Left lung (tissue), 14 donors: ENCODE measurements at places on chromosomes 2 and 18. TPM values are rescaled to one million over a fixed set of nuclear protein-coding genes. Genes with fewer than 3 reads are reported as not detected.

The ATP6V1C2 gene
- total RNA-seq: 0.10 TPM

DNA sequence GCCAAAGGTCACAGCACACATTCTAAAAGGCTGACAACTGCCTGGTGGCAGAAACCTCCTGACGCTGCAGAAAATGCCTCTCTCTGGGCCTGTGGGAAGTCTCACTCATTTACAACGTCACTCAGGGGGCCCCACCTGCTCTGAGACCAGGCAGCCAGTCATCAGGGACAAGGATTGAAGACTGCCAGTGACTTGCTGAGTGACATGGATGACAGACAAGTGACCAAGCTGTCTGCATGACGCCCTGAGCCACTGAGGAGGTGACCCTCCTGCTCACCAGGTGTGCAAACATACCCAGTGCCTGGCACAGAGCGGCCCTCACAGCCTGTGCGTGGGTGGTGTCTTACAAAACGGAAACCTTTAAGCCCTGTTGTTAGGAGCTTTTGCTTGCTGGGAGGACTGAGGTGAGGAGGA is 392.4 kb downstream of the TNS1 start:
- no peak for DNase-seq
- no peaks in the 10 kb centered on the region for H3K27me3 ChIP-seq

DNA sequence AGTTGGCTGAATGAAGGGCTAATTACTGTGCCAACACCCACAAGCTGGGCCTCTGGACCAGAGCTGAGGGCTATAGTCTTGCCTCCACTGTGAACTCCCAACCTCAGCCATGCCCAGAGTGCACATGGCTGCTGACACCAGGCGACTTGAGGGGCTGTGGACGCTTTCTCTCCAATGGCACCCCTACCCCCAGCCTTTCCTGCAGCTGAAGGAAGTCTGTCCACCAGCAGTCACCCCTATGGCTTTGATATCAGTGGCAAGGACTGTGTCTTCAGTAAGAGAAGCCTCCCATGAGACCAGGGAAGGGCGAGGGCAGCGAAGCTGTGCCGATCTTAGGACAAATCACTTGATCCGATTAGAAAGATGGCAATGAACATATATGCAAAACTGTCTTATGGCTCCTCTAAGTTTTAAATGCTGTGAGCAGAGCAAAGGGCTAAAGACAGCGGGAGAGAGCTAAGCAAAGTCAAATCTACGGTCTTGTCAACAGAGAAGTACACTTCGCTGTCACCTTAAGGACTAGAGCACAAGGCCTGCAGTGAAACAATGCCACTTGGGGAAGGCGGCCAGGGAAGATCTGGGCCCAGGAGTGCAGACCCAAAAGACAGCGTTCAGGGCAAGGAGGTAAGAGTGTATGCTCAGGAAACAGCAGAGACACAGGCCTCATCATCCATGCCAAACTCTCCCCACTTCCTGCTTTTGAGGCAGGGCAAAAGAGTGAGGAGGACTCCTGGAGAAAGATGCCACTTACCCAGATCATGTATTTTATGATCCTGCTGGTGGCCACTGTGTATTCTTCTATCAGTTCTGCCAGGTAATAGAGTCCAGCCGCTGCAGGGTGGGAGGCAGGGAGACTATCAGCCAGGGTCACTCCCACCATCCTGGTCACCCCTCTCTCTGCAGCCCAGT is 1.5 kb downstream of the TEX261 start:
- H3K27me3 ChIP-seq: no peaks in the 10 kb centered on the region
- no peak for DNase-seq
- peaks cover 39% of the 10 kb centered on the region for H3K36me3 ChIP-seq
- H3K4me3 ChIP-seq: peak overlapping the region; percentile 94

- no peak overlapping the region for H3K4me3 ChIP-seq
- no peaks in the 10 kb centered on the region for H3K27me3 ChIP-seq
- H3K27ac ChIP-seq: peak overlapping the region; percentile 71
- peaks cover 6% of the 10 kb centered on the region for H3K36me3 ChIP-seq
Measured at GRCh38 chr2:191376981-191377629, 131.9 kb downstream of the MYO1B start.

The UNC80 gene
- total RNA-seq: 0.06 TPM

GRCh38 chr2:63710732-63711131 is 122.0 kb downstream of the MDH1 start:
- DNase-seq: no peak
- H3K4me3 ChIP-seq: no peak overlapping the region
- no peaks in the 10 kb centered on the region for H3K4me1 ChIP-seq
- H3K27ac ChIP-seq: no peak overlapping the region
- H3K36me3 ChIP-seq: no peaks in the 10 kb centered on the region
